ENCODE measurements at places on chromosomes 2 and 18.

- no peak for DNase-seq
Observed at GRCh38 chr18:74880706-74881278, 283.1 kb downstream of the ZNF407 start.

DNA sequence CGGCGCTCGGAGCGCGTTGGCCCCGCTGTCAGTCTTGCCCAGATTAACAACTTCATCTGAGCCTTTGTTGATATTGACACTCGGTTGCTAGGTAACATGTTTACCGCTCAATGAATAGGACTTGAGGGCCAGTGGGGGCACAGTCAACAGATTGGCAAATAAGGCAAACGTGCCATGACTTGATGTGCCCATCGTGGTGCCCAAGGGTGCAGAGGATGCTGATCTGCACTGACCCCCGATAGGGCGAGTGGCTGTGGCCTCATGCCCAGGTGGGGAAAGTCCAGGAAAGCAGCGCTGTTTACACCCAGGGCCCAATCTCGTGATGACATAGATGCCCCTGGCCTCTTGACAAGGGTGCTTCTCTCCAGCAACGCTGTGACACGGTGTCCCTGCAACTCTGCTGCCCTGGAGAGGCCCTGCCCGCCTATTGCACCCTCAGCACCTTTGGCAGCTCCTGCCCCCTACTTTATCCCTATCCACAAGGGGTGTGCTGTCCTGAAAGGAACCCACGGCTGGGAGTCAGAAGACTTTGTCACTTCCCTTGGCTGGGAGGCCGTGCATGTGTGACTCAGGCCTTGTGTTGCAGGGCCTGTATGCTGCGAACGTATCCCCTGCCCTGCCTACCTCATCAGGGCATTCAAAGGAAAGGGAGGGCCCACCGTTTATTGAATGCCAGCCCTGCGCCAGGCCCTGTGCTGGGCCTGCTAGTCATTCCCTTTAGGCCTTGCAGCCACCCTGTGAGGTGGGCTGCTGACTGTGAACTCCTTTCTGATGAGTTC, 158.0 kb downstream of the INHBB start:
- peak; percentile 7 for DNase-seq

DNA sequence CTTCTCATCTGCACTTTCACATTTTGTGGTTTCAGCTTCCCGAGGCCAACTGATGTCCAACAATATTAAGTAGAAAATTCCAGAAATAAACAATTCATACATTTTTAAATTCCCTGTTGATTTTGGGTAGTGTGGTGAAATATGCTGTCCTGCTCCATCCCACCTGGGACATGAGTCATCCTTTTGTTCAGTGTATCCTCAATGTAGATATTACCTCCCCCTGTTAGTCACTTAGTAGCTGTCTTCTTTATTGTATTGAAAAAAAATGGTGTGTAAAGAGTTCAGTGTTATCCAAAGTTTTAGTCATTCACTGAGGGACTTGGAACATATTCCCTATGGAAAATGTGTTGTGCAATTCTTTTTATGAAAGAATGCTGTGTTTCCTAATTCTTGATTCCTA, 348.1 kb downstream of the SOCS6 start:
- DNase-seq, result no peak

- DNase-seq, result no peak
Observed at GRCh38 chr18:79259218-79259617, 136.5 kb upstream of the NFATC1 start.

DNA sequence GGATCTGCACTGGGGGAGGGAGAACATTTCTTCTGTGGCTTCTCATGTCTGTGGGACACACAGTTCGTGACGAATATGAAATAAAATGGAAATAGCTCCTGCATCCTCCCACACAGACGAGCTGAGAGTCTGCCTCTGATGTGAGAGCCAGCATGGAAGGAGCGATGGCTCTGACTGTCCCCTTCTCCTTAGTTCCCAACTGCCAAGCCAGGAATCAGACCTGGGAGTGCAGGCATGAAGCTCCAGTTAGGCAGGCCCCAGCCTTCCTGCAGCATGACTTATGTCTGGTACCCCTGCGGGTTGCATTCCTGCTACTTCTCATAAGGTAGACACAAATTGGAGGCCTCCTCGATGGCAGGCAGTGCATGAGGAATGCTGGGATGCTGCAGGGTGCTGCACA, 56.2 kb downstream of the PRKCE start:
- DNase-seq, result no peak

DNA sequence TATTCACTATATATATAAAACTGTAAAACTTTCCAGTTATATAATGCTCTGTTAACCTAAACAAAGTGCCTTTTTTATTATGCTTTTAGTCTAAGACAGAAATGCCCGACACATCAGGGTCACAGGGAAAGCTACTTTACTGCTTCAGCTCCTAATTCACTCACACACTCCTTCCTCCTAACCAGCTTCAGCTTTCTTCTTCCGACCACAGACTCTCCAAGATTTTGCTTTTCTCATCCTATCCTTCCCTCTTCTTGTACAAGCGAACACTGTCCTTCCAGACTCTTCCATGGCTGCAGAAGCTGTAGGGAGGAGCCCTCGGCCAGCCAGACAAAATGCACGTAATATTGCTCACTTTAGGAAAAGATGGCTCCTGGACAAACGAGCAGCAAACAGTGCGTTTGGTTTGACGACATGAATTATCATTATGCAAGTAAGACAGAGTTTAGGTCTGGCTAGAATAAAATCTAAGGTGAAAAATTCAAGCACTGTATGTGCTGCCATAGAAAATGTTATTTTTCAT, 47.5 kb upstream of the HNRNPA3 start:
- DNase-seq, result peak; percentile 46

- no peak for DNase-seq
Observed at GRCh38 chr2:157733263-157733662, 104.6 kb upstream of the ACVR1C start.

DNA sequence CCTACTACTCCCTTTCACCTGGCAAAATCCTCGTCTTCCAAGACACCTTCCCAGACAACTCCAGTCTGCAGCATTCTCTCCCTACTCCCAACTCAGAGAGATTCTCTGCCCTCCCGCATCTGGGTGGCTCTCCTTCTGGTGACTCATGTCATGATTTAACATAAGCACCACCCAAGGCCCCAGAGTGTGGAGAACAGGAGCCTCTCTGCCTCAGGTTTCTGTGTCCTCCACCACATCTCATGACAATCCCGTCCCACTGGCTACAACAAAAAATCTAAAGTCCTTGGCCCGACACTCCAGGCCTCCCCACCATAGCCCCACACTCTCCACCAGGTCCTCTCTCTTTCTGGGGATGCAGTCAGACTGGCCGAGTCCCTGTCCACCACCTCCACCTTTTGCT, 197.1 kb downstream of the BCL11A start:
- DNase-seq, result no peak

DNA sequence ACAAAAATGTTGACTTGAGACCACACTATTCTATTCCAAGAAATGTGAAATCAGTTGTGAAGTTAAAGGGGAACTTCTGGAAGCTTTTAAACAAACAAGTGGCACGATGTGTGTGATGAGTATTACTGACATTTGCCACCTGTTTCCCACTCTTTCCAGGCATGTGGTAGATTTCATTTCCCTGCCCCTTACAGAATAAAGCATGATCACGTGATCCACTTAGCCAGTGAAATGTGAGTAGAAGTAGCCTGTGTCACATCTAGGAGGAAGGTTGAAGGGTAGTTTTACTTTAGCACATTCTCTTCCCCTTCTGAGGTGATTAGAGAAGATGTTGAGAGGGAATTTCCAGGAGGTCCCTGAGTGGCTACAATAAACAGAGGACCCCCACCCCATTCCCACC, 3.8 kb downstream of the COL4A4 start:
- no peak for DNase-seq

DNA sequence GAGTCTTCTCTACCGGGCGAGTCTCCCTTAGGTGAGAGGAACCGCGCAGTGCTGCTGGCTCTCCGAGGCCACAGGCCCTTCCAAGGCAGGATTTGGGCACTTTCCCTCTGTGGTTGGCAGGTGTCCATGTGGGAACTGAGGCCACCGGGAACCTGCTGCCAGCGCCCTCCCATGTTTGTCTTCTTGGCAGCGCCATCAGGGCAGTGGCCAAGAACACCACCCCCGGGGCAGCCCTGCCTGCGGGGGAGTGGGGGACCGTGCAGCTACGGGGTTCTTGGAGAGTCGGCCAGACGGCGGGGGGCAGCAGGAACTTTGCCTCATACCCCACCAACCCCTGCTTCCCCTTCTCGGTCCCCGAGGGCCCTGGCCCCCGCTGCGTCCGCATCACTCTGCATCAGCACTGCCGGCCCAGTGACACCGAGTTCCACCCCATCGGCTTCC, 10.0 kb downstream of the CAPN10 start:
- no peak for DNase-seq

DNA sequence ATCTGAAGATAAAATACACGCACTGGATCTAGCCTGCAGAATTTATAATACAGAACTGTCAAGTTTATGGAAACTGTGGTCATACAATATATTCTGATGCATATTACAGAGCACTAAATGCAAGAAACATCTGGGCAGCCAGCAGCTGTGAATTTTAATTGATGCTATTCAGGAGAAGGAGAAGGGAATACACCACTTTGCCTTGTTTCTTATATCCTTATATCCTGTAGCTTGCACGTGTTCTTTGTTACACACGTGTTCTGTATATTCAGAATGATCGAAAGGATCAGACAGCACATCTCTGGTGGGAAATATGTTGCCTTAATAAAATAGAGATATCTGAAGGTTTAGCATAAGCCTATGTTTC, 335.8 kb downstream of the AGPS start:
- DNase-seq, result no peak

DNA sequence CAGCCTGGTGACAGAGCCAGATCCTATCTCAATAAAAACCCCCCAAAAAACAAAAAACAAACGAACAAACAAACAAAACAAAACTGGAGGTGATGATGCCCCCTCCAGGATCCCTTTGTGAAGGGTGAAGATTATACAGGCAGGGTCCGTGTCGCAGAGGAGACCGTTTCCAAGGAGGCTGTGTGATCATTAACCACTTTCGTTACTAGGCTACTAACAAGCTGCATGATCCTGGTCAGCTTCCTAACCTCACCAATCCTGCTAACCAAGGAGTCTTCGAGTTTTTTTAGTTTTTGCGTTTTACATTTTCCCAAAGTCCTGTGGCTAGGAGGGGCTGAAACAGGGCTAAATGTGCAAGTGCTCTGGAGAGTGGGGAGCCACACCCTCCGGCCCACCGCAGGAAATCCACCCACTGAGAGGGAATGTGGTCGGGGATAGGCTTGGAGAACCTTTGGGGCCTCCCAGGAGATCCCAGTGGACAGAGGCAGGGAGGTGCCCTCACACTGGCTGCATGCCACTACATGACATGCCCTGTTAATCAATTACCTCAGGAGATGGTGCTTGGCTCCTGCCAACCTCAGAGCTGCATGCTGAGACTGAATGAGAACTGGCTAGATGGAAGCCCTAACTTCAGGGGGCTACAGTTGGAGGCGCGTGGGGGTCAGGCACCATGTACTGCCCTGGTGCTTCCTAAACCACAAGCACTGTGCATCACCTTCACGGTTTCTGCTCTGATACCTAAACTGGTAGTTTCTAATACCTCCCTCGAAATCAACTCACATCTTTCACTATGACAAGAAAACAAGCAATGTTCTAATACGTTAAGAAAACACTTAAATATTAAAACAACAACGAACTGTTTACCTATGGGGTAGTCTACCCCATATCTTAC, 67.5 kb upstream of the RGPD5 start:
- DNase-seq, result no peak

GRCh38 chr2:238380785-238381184, 45.9 kb upstream of the ASB1 start:
- DNase-seq, result no peak

- DNase-seq, result no peak
Observed at GRCh38 chr2:69322631-69323030, 64.4 kb downstream of the GFPT1 start.

DNA sequence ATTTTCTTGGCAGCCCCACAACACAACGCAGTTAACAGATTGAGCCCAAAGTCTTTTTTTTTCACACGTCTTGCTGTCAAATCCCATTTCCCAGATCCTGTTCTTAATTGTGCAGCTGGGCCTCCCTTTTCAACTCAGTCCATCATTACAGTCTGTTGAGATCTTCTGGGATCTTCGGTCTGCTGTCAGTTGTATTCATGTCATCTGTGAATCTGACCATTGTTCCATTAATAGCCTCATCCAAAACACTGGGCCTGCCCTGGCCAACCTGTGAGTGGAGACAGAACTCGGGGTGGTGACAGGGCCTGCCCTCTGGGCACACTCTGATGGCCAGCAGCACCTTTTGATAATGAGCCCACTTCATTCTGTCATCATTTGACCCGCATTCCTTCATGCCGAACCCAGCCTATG, 39.7 kb upstream of the SEMA4C start:
- DNase-seq, result no peak

DNA sequence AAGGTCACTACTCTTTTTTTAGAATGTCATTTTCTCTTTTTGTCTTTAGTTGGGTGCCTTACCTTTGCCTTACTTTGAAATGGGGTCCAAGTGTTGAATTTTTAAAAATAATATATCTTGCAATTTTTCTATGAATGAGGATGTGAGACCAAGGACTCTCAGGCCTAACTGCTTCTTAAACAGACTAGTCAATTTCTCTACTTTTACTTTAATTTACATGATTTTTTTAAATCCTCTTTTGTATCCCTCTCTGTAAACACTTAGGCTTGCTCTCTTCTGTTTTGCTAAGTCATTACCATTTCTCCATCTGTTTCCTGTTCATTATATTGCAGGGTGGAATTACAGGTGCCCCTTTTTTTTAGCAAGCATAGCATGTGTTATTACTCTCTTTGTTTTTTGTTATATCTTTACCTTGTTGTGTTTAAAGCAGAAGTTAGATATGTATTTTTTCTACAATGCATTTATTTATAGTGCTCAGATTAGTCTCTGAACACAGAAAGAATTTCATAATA, 261.8 kb downstream of the SPAG16 start:
- DNase-seq, result no peak

DNA sequence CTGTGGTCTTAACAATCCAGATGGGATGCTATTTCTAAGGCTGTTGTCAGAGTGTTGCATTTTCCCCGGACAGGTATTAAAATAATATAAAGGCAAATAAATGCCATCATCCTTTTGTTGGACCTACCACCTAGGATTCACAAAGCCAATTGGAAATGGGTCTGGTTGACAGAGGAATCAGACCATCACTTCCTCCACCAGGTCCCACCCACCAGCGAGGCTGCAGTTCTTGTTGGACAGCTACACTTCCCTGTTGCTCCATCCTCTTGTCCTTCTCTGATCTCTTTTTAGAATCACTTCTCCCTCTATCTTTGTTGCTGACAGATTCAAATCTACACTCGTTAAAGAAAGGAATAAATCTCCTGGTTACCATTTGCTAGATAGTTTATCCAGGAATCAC, 1.1 kb downstream of the TMEM169 start:
- DNase-seq, result peak; percentile 69

- DNase-seq, result no peak
Observed at GRCh38 chr2:71951718-71952404, 195.8 kb downstream of the CYP26B1 start.

- peak; percentile 42 for DNase-seq
Observed at GRCh38 chr2:160493227-160494028, at the start of gene RBMS1. Gene RBMS1 (minus strand): TSS chr2:160493807. CDS start chr2:160493363, 444 bp downstream.

DNA sequence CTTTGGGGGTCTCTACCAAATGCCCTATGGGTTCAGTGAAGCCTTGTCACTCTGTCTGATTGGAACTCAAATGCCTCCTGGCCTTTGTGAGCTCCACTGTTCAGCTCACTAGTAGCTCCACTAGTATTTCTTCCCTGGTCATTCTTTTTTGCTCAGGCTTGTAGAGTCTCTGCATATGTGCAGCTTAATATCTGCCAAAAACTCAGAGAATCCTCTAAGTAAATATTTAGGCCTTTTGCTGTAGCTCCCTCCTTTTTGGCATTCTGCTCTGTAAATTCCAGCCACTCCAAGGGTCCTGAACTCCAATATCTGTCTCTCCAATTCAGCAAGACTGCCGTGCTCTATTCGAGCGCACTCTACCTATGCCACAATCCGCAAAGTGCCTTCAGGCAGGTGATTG, 146.5 kb downstream of the MAIP1 start:
- DNase-seq, result no peak
